Fibroblast of skin of scalp (primary cell): ENCODE measurements at places on chromosomes 4 and X.

GRCh38 chrX:66038115-66038514, 1.8 kb downstream of the VSIG4 start:
- no peak for DNase-seq

DNA sequence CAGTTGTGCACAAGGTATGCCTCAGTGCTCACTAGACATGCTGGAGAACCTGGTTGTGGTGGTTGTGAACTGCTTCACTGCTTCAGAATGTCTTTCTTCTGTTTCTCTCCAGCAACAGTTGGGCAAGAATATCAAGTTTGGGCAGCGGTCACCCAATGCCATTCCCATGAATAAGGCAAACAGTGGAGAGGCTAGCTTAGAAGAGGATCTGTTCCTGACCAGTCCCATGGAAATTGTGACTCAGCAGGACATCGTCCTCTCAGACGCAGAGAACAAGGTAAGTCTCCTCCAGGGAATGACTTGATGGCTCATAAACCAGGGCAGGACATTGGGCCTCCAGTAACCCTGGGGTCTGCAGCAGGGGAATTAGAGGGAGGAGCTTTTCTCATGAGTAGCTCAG, 79.9 kb downstream of the AASDH start:
- no peak for DNase-seq

DNA sequence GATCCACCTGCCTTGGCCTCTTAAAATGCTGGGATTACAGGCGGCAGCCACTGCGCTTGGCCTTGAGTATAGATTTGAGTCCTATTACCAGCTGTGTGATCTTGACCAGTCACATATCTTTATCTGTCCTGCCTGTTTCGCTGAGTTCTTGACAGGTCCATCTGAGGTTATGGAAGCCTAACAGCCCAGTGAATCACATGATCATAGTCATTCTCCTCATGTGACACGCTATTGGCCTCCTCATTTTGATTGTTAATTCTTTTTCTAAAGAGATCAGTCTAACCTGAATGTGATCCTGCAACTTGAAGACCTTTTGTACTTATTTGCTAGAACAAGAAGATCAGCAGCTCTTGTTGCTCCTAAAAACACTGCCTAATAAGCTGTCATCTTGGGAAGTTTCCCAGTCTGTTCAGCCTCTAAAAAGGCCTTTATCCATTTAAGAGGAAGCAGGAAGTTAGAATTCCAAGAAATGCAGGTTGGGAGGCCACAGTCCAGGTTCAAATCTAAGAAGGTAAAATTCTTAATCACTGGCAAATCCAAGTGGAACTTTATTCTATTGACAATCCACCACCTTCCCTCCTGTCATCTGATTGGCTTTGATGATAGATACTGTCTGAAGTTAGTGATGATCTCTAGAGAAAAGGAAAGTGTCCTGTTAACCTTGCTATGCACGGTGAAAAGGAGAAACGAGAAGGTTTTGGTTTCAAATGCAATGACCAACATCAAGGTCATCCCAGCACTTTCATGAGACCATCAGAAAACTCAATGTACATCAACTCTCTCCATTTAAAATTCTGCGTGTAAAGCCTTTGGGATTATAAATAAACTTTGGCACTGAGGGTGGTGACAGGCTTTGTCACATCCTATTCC, 86.9 kb downstream of the CHRNA9 start:
- no peak for DNase-seq

GRCh38 chrX:152915541-152916241, 17.8 kb downstream of the ZNF185 start:
- DNase-seq: peak; percentile 50

DNA sequence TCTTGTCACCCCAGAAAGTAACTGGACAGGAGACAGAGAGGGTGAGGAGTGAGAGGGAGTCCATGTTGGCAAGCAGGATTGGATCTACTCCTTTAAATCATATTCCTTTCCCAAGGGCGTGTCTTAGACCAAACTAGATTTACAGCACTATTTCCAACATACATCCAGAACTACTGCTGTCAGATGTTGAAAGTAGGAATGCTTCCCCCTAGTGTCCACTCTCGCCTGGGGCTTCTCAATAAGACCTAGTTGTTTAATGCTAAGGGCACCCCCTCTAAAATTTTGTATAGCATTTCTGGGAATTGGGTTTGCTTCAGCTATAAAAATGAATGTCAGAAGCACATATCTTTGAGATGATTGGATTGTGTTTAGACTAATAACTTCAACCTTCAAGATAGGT, 13.3 kb downstream of the OFD1 start:
- DNase-seq: peak; percentile 67

GRCh38 chr4:3389233-3390215, 52.2 kb upstream of the HGFAC start:
- no peak for DNase-seq
